ENCODE measurements at places on chromosomes 4 and X.

DNA sequence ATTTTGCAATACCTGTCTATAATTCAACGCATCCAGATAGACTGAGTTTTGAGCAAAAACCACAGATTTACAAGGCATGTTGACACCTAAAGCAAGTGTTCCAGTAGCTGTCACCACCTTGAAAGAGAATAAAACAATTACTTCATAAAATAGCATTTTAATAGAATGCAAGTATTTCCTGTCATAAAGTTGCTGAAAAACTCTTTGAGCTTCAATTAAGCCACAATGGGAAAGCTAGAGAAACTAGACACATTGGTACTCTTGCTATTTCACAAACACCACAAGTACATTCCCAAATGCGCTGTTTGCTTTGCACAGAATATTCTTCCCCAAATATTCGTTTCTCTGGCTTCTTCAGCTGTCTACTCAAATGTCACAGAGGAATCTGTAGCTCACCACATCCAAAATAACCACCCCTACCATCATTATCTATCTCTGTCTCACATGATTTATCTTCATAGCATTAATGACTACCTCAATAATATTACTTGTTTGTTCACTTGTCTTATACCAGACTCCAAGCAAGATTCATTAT is 70.3 kb downstream of the DDX60 start:
- no peak for DNase-seq

- no peak for DNase-seq
Measured at GRCh38 chrX:17735406-17735805, 1.9 kb upstream of the SCML1 start.

DNA sequence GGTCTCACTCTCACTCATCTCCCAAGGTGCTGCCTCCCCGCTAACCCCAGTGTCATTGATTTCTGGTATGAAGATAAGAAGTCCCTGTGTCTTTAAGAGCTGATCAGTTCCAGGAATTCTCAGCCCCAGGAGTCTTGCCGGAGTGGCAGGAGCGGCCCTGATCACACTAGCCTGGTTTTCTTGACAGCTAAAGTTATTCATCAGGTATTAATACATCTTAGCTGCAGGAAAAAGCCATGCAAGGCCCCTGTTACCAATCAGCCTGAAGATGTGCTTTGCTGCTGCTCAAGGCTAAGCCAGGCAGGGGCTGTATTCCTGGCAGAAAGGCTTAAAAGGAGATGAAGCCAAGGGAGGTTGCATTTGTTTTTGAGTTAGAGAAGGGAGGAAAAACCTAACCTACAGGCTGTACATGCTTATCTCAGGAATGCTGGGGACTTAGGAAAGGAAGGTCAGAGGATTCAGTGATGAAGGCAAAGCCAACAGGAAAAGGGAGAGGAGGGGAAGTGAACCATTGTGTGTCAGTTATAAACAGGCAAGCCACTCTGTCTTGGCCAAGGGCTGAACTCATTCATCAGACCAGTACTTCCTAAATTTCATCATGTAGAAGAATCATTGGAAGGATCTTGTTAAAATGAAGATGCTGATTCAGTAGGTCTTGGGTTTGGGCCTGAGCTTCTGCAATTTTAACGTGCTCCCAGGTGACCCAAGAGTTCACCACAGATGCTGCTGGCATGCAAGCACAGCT is 8.6 kb downstream of the SRPX start:
- DNase-seq, result no peak

GRCh38 chr4:173527103-173527891 is 2.7 kb downstream of the HAND2 start:
- DNase-seq, result no peak

- DNase-seq, result no peak
Measured at GRCh38 chr4:85854546-85854945, 379.6 kb downstream of the ARHGAP24 start.

- DNase-seq, result no peak
Measured at GRCh38 chr4:36024901-36025660, 219.2 kb downstream of the ARAP2 start.

GRCh38 chr4:152785639-152786615 is 6.2 kb downstream of the ARFIP1 start:
- DNase-seq, result no peak

GRCh38 chr4:110619463-110620247 is 3.2 kb downstream of the PITX2 start:
- DNase-seq, result no peak

DNA sequence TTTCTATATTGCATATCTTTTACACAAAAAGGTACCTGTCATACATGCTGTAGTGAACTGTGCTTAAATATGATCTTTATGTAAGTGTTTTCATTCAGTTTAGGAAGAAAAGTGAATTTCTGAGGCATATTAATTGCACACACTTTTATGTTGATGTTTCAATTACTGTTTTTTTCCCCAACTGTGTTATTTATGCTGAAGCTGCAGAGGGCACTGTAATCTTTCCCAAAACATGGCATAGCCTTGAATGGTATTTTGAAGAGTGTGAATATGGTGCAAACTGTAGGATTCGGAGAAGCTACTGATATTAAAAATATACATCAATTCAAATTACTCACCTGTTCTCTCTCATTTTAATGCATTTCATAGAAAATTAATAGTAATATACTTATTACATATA is 6.0 kb upstream of the CENPE start:
- DNase-seq, result no peak

DNA sequence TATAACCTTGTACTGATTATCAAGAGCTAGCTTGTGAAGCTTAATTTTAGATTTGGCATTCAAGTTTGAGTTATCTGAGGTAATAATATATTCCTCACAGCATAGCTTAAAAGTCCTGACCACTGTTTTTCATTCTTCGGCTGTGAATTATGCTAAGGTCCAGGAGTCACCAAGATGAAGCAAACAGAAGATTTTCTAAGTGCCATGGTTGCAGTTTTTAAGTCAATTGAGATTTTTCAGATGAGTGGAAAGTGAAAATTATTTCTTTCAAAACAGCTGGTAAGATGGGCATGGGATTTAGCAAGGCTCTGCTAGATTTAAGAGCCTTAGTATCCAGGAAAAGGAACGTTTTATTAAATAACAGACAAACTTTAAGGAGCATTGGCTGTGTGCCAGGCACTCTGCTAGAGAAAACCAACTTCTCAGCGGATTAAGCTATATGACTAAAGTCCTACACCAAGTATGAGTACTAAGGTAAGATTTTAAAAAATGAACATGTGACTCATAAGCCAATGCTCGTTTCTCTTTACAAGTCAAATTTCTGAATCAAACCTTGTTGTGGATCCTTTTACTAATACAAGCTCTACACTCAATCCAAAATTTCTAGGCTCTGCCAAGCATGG is 149.9 kb upstream of the IL15 start:
- DNase-seq, result no peak

DNA sequence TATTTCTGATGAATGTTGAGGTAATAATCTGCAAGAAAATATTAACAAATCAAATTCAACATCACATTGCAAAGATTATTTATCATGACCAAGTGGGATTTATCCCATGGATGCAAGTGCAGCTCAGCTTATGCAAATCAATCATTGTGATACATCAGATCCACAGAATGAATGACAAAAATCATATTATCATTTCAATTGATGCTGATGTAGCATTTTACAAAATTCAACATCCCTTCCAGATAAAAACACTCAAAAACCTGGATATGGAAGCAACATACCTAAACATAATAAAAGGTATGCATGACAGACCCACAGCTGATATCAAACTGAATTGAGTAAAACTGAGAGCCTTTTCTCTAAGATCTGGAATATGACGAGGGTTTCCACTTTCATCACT is 1915.4 kb downstream of the ARAP2 start:
- DNase-seq, result no peak

- DNase-seq, result no peak
Measured at GRCh38 chrX:121504153-121504552, 456.7 kb downstream of the GLUD2 start.

DNA sequence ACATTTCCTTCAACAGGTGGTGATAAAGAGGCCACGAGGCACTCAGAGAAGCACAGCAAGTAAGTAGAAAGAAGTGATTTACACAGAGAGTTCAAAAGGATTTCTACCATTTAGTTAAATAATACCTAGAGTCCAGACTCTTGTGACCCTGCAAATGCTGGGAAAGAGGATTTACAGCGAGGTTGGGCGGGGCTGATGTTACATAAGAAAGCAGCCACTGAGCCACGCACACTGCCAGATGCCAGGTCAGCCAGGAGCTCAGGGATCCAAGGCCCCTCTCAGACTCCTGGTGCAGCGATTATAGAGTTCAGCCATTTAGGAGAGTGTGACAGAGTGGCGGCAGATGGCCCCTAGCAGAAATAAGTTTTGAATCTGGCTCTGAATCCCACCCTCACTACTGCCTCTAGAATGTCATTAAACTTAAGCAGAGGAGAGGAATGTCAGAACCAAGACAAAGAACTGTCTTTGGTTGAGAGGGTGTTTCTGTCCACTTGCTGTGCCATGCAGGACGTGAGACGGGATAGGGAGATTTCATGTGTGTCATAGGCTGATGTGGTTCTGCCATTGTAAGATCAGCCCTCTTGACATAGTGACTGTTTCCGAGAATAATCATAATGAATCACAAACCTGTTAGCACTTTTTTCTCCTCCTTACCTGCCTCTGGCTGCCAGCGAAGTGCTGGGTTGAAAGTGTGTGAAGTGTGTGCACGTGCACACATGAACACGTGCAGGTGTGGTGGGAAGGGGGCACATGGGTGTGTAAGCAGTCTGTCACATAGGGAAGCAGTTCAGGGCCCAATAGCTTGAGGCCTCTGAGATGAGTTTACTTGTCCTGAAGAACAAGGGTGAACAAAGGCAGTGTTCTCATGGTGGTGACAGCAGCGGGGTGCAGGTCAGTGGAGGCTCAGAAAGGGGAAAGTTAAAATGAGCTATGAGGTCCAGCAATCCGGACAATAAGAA is 50.1 kb downstream of the MFAP3L start:
- no peak for DNase-seq

DNA sequence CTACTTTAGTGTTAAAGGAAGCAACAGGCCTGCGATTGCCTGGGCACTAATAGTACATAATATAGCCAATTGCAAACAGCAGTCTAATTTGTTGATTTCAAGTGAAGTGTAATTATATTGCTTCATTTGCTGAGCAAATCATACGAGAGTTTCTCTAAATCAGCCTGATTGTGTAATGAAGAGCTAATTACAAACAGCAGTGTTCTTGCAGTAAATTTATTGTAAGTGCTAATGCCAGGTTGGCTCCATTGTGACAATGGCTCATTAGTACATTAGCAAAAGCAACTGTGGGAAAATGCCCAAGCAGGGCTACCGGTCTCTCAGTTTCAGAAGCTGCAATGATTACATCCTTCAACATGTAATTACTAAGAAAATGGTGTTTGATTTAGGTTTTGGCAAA is 591.5 kb downstream of the GALNTL6 start:
- DNase-seq, result no peak

- DNase-seq, result no peak
Measured at GRCh38 chrX:7996414-7996813, 69.2 kb upstream of the PNPLA4 start.

- no peak for DNase-seq
Measured at GRCh38 chr4:26330186-26330787, 9.5 kb downstream of the RBPJ start.

DNA sequence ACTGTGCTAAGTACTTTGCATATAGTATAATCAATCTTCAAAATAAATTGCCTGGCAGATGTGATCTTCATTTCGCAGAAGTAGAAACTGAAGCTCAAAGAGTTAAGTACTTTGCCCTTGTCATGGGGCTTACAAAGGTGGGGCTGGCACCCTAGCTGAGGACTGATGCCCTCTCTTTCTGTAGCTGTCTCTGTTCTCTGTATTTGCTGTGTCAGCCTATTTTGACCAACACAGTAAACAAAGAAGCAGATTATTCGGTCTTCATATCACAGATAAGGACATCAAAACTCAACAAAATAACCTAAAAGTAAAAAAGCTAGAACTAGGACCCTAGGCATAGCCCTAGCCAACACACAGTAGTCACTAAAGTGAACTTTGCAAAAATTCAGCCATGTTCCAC is 570.5 kb upstream of the TENM3 start:
- no peak for DNase-seq

DNA sequence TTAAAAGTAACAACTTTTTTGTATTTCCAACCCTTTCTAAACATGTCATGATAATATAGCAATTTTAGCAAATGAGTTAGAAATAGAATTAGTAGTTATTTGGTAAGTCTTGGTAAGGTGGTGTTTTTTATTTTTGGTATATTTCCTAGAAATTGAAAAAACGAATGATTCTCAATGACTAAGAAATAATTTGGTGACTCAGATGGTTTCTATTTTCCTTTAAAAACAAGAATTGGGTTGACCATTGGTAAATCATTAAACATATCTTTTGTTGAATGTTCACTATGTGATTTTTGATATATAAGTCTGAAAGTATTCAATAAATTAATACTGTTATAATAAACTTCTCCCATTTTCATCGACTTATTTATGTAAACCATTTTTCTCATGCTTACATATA is 206.2 kb upstream of the BANK1 start:
- DNase-seq, result no peak

GRCh38 chrX:69317721-69318120 is 152.5 kb upstream of the PJA1 start:
- no peak for DNase-seq

- no peak for DNase-seq
Measured at GRCh38 chr4:107894138-107894603, 37.2 kb upstream of the CYP2U1 start.

DNA sequence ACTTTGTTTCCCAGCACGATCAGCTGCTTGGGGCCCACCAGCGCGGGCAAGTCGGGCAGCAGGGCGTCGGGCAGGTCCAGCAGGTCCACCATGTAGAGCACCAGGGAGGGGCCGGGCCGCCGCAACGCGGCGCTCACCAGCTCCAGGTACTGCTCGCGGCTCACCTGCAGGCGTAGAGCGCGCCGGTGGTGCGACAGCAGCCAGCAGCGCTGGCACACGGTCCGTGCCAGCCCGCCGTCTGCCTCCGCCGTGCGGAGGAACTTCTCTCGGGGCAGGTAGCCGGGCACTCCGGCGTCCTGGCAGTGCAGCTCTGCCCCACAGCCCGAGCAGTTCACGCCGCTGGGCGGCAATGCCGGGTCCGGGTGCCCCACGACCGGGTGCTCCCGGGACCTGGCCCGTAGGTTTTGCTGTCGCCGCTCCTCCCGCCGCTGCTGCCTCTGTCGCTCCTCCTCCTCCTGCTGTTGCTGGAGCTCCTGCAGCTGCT is 527 bp downstream of the NOA1 start:
- DNase-seq, result no peak

DNA sequence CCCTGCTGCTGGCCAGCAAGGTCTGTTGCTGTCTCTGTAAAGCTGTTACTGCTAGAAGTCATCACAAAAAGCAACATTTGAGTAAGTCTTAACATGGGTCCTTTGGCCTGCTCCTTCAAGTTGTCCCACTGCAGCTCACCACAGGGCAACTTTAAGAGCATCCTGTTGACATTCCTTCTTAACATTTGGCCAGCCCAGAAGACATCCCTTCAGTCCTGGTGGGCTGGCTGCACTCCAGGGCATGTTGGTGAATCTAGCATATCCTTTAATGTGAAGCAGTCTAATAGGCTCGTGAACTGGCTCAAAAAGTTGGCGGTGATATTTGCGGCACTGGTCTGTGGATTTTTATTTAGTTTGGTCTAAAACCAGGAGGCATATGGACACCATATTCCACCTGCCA is 92.2 kb upstream of the MAML3 start:
- DNase-seq, result no peak
